Liver (tissue), 10 donors: ENCODE measurements at places on chromosomes 12 and 14. TPM values are rescaled to one million over a fixed set of nuclear protein-coding genes. Genes with fewer than 3 reads are reported as not detected.

GRCh38 chr12:22729957-22730443 is 105.0 kb downstream of the ETNK1 start:
- no peak overlapping the region for H3K4me3 ChIP-seq
- no peak for DNase-seq
- no peaks in the 10 kb centered on the region for H3K27me3 ChIP-seq
- no peak overlapping the region for H3K27ac ChIP-seq
- H3K4me1 ChIP-seq = peaks cover 15% of the 10 kb centered on the region

DNA sequence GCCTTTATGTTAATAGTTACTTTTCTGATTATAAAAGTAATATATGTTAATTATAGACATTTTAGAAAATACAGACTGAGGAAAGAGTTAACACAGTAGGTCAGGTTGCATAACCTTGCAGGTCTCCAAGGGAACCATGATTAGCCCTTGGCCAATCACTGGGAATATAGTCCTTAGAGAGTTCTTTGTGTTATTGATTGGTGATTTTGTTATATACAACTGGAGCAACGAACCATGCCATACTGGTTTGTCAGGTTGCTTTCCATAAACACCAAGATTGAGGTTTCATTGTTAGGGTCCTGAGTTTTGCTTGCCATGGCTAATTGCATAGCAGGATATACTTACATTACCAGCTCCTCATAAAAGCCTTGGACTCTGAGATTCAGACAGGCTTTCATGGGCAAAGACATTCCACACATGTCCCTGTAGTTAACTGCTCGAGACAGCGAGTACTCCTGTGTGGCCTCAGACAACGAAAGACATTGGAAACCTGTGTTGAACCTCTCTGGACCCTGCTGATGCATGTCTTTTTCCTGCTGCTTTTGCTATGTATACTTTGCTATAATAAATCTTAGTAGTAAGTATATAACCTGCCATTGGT is 33.7 kb downstream of the MAPK1IP1L start:
- DNase-seq = no peak
- H3K4me3 ChIP-seq = no peak overlapping the region
- no peaks in the 10 kb centered on the region for H3K4me1 ChIP-seq
- no peak overlapping the region for H3K27ac ChIP-seq

DNA sequence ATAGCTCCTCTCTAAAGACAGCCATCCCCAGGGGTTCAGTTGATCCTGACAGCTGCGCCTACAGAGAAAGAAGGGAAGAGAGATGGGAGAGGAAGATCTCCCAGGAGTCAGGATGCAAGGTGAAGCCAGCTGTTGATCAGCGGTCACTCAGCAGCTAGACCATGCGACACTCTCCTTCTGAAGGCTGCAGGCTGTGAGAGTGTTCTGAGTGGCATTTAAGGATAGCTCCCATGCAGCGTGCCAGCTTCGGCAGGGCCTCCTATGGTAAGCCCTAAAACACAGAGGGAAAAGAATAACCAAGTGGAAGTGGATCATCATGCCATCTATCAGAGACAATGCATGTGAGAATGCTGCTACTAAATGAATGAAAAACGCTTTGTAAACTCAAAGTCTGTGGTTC is 197.9 kb upstream of the NUDT4 start:
- no peak for DNase-seq
- H3K4me1 ChIP-seq = peaks cover 8% of the 10 kb centered on the region
- H3K27me3 ChIP-seq = no peaks in the 10 kb centered on the region
- no peaks in the 10 kb centered on the region for H3K36me3 ChIP-seq
- H3K27ac ChIP-seq = no peak overlapping the region

GRCh38 chr12:120218680-120219606 is 18.0 kb upstream of the RPLP0 start:
- no peak for DNase-seq
- H3K27ac ChIP-seq = no peak overlapping the region
- no peak overlapping the region for H3K4me3 ChIP-seq
- H3K27me3 ChIP-seq = no peaks in the 10 kb centered on the region
- H3K36me3 ChIP-seq = peaks cover 11% of the 10 kb centered on the region

- no peaks in the 10 kb centered on the region for H3K4me1 ChIP-seq
- no peaks in the 10 kb centered on the region for H3K36me3 ChIP-seq
- no peak overlapping the region for H3K4me3 ChIP-seq
- no peak overlapping the region for H3K27ac ChIP-seq
- DNase-seq = no peak
Measured at GRCh38 chr12:104012331-104012730, 37.7 kb downstream of the GLT8D2 start.

- H3K4me1 ChIP-seq = no peaks in the 10 kb centered on the region
- DNase-seq = no peak
- H3K36me3 ChIP-seq = no peaks in the 10 kb centered on the region
- no peaks in the 10 kb centered on the region for H3K27me3 ChIP-seq
- H3K27ac ChIP-seq = no peak overlapping the region
- no peak overlapping the region for H3K4me3 ChIP-seq
Measured at GRCh38 chr12:46400406-46400805, 27.8 kb upstream of the SLC38A2 start.

GLI1 gene
- 0.25 TPM for total RNA-seq

RNASE1 gene
- total RNA-seq = 11.7 TPM

TDG gene
- 14.4 TPM for total RNA-seq

CAPZA3 gene
- 0.75 TPM for total RNA-seq
